ENCODE measurements at places on chromosomes 12 and 14. TPM values are rescaled to one million over a fixed set of nuclear protein-coding genes. Genes with fewer than 3 reads are reported as not detected.

- DNase-seq: no peak
These were observed 21.2 kb downstream of the CALM1 start for GRCh38 chr14:90418053-90418452.

DNA sequence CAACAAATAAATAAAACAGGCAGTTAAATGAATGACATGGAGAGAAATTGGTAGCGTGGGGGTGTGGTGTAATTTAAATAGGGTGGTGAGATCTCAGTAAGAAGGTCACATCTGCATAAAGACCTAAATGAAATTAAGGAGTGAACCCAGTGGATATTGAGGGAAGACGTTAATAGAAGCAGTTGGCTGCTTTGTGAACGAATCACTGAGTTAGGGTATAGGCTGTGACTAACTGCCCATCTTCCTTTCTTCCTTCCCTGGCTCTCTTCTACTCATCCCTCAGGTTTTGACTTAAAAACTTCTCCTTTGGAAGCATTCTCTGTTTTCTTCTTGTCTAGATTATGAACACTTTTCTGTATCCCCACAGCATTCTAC lies 64.7 kb downstream of the BTG1 start:
- no peak for DNase-seq

GRCh38 chr14:73625706-73626105 lies 13.4 kb downstream of the ACOT6 start:
- no peak for DNase-seq

- DNase-seq: peak; percentile 12
These were observed 64.5 kb downstream of the FOXG1 start for GRCh38 chr14:28831126-28831525.

DNA sequence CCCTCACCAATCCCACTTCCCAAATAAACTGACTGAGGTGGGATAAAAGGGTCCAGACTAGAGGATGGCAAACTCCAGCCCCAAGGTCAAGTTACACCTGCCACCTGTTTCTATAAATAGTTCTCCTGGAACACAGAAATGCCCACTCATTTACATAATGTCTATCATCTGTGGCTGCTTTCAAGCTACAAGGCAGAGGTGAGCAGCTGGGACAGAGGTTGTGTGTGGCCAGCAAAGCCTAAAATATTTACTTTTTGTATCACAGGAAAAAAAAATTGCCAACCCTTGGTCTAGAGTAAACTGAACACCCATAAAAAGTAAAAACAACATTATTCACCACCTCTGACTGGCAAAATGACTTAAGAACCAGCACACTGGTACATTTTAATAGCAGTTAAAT lies 269.4 kb downstream of the RGS6 start:
- no peak for DNase-seq

Gene PPP1CC
- total RNA-seq: 139 TPM

DNA sequence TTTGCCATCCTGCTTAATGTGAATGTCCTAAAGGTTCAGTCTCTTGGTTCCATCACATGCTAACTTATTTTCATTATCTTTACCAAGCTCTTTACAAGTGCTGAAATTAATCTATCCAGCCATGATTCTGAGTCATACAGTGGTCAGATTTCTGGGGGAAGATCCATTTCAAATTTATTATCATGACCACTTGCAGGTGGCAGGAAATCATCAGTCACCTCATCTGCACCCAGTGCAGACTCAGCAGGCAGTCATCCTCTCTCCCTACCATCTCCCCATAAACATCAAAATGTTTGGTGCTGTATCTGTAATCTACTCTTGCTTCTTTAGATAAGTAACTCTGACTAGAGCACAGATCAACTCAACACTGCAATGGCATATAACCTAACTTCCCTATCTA lies 23.5 kb downstream of the ATG14 start:
- peak; percentile 77 for DNase-seq

DNA sequence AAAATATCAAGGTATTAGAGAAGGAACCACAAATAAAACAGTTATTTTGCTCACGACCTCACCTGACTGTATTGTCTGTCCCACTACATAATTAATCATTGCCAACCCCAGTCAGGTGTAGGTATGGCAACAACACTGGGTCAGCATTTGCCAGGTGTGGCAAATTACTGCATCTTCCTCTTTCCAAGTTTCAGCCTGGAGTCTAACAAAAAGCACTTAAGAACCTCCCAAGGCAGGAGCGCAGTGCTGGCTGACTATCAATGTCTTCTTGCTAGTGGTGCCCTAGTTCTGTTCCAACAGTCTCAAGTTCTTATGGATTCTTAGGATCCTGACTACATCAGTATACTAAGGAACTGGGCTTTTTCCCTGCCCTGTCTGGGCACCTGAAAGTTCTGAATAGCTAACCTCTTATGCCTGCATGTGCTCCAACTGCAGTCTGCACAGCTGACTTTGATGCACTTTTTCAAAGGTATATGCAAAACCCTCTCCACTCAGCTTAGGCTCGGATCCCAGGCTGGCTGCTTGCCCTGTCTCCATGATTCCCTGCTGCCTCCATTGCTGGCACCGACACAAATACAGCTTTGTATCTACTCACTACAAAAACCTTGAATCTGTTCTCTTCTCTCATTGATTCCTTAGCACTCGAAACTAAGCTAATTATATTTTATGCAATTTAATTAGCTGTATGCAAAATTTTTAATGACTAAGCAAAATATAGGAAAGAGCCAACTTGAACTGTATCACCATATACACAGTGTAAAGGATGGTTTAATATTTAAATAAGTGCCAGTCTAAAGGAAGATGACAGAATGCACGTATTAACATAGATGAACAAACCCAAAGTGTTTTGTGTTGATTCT lies 113.3 kb downstream of the PRKD1 start:
- DNase-seq: no peak

GRCh38 chr14:54360667-54361066 lies 36.1 kb upstream of the CDKN3 start:
- no peak for DNase-seq

DNA sequence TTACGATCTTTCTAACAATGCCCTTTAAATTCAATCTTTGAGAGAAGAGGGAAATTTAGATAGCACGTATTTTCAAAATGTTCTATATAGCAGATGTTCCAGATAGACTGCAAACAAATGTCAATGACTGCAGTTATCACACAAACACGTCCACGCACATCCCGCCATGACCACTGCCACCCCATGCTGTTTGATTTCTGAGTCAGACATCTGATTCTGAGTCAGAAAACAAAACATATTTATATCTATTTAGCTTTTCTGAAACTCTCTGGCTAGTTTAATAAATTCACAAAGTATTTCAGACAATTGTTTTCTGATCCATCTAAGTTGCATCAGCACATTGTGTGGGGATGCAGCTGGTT lies 105.9 kb upstream of the BCAT1 start:
- no peak for DNase-seq
